ENCODE measurements at places on chromosomes 7 and 10. TPM values are rescaled to one million over a fixed set of nuclear protein-coding genes. Genes with fewer than 3 reads are reported as not detected.

Gene IQUB
- total RNA-seq, result 3.3 TPM

Gene SPDYE1
- total RNA-seq, result not detected

Gene TMEM196
- total RNA-seq, result not detected

Gene HDAC9
- 27.5 TPM for total RNA-seq

Gene RAB19
- 2.3 TPM for total RNA-seq

Gene MSMB
- not detected for total RNA-seq

Gene SSBP1
- total RNA-seq, result 112 TPM

Gene MYH16
- total RNA-seq, result not detected

Gene AKR1B15
- 0.33 TPM for total RNA-seq

Gene GPR146
- 56.8 TPM for total RNA-seq

Gene ZCWPW1
- 3.9 TPM for total RNA-seq

Gene FFAR4
- total RNA-seq, result 0.33 TPM

Gene ZNF853
- 11.7 TPM for total RNA-seq

Gene GALNT17
- 1.2 TPM for total RNA-seq

Gene SFRP5
- 1.8 TPM for total RNA-seq

Gene TET1
- 6.9 TPM for total RNA-seq

Gene GOLGA7B
- 3.2 TPM for total RNA-seq

Gene CLDN4
- 379 TPM for total RNA-seq

Gene NAT16
- total RNA-seq, result not detected

Gene GJD4
- total RNA-seq, result not detected

Gene SEMA4G
- 2.9 TPM for total RNA-seq

Gene TLX1
- total RNA-seq, result not detected

Gene LAMB1
- 115 TPM for total RNA-seq

Gene PVRIG
- 0.32 TPM for total RNA-seq

Gene SLC26A5
- total RNA-seq, result 0.48 TPM

Gene ACSM6
- 0.66 TPM for total RNA-seq

Gene NUTM2B
- total RNA-seq, result 0.59 TPM

Gene ADAM8
- 4.6 TPM for total RNA-seq

Gene LBX1
- total RNA-seq, result not detected

Gene TSPAN12
- total RNA-seq, result 11.3 TPM

Gene HOXA9
- total RNA-seq, result 7.5 TPM

Gene PRPS1L1
- not detected for total RNA-seq

Gene PRTFDC1
- 6.6 TPM for total RNA-seq

Gene TRIM73
- 5.6 TPM for total RNA-seq

Gene EGR2
- 0.32 TPM for total RNA-seq

Gene EPO
- total RNA-seq, result not detected

Gene PLEKHS1
- 30.0 TPM for total RNA-seq

Gene GRID2IP
- total RNA-seq, result 0.33 TPM

Gene ANAPC16
- total RNA-seq, result 155 TPM

Gene ZNF746
- total RNA-seq, result 23.7 TPM

Gene CALHM3
- total RNA-seq, result not detected

Gene COL1A2
- 300 TPM for total RNA-seq

Gene MSS51
- total RNA-seq, result 2.9 TPM

Gene MACC1
- total RNA-seq, result 19.3 TPM

Gene SLC18A3
- not detected for total RNA-seq

Gene EIF5AL1
- total RNA-seq, result under 0.01 TPM

Gene TIMM23
- 57.1 TPM for total RNA-seq

Gene RARRES2
- total RNA-seq, result 297 TPM

Gene HPSE2
- 2.7 TPM for total RNA-seq

Gene CALML3
- total RNA-seq, result 3.6 TPM

Gene LLCFC1
- not detected for total RNA-seq

Gene A1CF
- total RNA-seq, result not detected

Gene EIF4H
- total RNA-seq, result 199 TPM

Gene ANKRD2
- not detected for total RNA-seq

Gene ASIC3
- 2.3 TPM for total RNA-seq

Gene CHN2
- 7.9 TPM for total RNA-seq

Gene FOXI2
- not detected for total RNA-seq

Gene RADIL
- 4.4 TPM for total RNA-seq

Gene CWF19L1
- 22.6 TPM for total RNA-seq
